ENCODE measurements at places on chromosomes 5 and 9.

GRCh38 chr5:99865159-99865558, 670.0 kb upstream of the FAM174A start:
- DNase-seq: no peak

GRCh38 chr5:18216016-18216415, 581.8 kb downstream of the TAF11L14 start:
- no peak for DNase-seq

- DNase-seq: no peak
These were observed 534 bp downstream of the ERP44 start for GRCh38 chr9:100098046-100098886.

- no peak for DNase-seq
These were observed 52.1 kb upstream of the WWC1 start for GRCh38 chr5:168239325-168239724.

- no peak for DNase-seq
These were observed 28.9 kb downstream of the ARHGEF28 start for GRCh38 chr5:73654819-73655318.
